ENCODE measurements at places on chromosomes 7 and 10. TPM values are rescaled to one million over a fixed set of nuclear protein-coding genes. Genes with fewer than 3 reads are reported as not detected.

The DOCK4 gene
- 28.8 TPM for total RNA-seq

The PNLIP gene
- not detected for total RNA-seq

The NAT16 gene
- not detected for total RNA-seq

The NPC1L1 gene
- total RNA-seq = 21.2 TPM

The APBB1IP gene
- total RNA-seq = 0.24 TPM

The BAIAP2L1 gene
- 32.7 TPM for total RNA-seq

The C10orf105 gene
- total RNA-seq = not detected

The TFR2 gene
- total RNA-seq = 0.62 TPM

The ASB15 gene
- not detected for total RNA-seq

The SH2D4B gene
- total RNA-seq = 0.12 TPM

The MYL10 gene
- total RNA-seq = not detected

The LIPN gene
- not detected for total RNA-seq

The INMT gene
- total RNA-seq = 2.9 TPM

The GIMAP6 gene
- total RNA-seq = not detected

The PROSER2 gene
- total RNA-seq = 18.8 TPM

The MOGAT3 gene
- not detected for total RNA-seq

The CUZD1 gene
- not detected for total RNA-seq

The SFTPA1 gene
- 0.22 TPM for total RNA-seq

The ACADSB gene
- total RNA-seq = 22.4 TPM

The TACC2 gene
- total RNA-seq = 58.1 TPM

The TEX47 gene
- total RNA-seq = not detected

All from progenitor cell of endocrine pancreas (in vitro differentiated cells).